ENCODE measurements at places on chromosomes 2 and 18. TPM values are rescaled to one million over a fixed set of nuclear protein-coding genes. Genes with fewer than 3 reads are reported as not detected.

DNA sequence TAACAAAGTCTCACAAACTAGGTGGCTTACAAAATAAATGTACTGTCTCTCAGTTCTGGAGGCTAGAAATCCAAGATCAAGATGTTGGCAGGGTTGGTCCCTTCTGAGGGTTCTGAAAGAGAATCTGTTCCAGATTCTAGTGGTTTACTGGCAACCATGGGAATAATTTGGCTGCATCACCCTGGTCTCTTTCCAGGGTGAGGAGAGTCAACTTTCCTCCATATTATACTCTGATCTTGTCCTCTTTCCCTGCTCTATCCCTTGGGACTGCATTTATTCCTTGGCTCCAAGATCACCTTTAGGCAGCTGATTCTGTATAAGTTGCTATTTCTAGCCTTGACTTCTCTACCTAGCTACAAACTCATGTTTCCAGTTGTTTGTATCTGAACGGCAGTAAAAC, 35.2 kb downstream of the SLC40A1 start:
- H3K27ac ChIP-seq, result no peak overlapping the region
- no peaks in the 10 kb centered on the region for H3K27me3 ChIP-seq
- DNase-seq, result no peak
- H3K4me3 ChIP-seq, result no peak overlapping the region

CDH20 gene
- total RNA-seq, result not detected

TFCP2L1 gene
- not detected for total RNA-seq

GRCh38 chr2:133393895-133394294, 174.4 kb downstream of the NCKAP5 start:
- H3K4me3 ChIP-seq, result no peak overlapping the region
- H3K4me1 ChIP-seq, result no peaks in the 10 kb centered on the region
- DNase-seq, result no peak
- H3K27ac ChIP-seq, result no peak overlapping the region

DNA sequence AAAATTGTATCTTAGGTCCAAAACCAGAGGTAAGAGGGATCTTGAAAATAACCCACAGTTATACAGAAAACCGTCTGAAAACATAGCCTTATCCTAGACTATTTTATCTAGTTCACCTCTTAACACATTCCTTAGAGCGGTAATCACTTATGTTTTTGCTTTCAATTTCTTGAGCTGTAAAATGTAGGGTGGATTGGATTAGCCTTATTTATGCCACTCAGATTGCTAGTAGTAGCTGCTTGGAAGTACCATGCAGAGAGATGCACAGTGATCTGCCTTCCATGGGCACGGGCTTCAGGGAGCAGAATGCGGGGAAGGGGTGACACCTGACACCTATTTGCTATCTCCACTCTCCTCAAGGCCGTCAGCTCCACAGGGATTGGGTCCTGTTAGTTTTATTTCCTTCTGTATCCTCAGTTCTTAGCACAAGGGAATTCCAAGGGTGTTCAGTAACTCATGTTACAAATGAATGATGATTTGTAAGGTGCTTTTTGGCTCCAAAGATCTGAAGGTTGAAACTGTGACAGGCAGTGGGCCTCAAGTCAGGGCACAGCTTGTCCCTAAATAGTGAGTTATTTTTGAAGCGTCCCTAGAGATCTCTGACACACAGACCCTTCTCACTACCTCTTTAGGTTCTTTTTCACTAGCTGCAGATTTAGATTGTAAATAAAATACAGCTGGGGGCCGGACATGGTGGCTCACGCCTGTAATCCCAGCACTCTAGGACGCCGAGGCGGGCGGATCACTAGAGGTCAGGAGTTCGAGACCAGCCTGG, 64.0 kb upstream of the PMAIP1 start:
- no peaks in the 10 kb centered on the region for H3K4me1 ChIP-seq

DNA sequence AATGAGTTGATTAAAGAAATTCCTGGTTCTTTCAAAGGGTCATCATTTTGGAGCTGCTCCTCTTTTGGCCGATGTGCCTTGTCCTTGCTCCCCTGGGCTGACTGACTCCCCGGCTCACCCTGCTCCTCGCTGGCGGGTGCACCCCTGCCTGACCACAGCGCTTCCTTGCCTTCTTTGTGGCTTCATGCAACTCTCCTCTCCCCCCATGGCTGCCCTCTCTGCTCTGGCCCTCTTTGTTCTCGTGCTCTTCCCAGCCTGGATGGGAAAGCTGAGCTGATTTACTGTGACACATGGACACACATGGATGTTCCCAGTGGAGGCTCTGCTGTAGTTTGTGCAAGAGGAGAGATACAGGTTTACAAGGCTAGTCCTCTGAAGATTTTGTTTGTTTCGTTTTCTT, 234.6 kb downstream of the HAUS1 start:
- H3K27me3 ChIP-seq, result peaks cover 32% of the 10 kb centered on the region
- no peak overlapping the region for H3K27ac ChIP-seq
- no peaks in the 10 kb centered on the region for H3K4me1 ChIP-seq
- no peaks in the 10 kb centered on the region for H3K36me3 ChIP-seq

- H3K4me1 ChIP-seq, result no peaks in the 10 kb centered on the region
- H3K27ac ChIP-seq, result no peak overlapping the region
- peaks cover 11% of the 10 kb centered on the region for H3K27me3 ChIP-seq
- H3K36me3 ChIP-seq, result no peaks in the 10 kb centered on the region
These were observed 250.5 kb downstream of the TFCP2L1 start for GRCh38 chr2:121034551-121034950.
